ENCODE measurements at places on chromosomes 13 and 19. TPM values are rescaled to one million over a fixed set of nuclear protein-coding genes. Genes with fewer than 3 reads are reported as not detected.

SLC27A5 gene
- 7.9 TPM for total RNA-seq

MYO1F gene
- total RNA-seq: 0.07 TPM

ZNF835 gene
- total RNA-seq: 0.40 TPM

CYP4F11 gene
- not detected for total RNA-seq

DLL3 gene
- 0.53 TPM for total RNA-seq

CACNG8 gene
- total RNA-seq: 0.20 TPM
